ENCODE measurements at places on chromosomes 3 and 15.

DNA sequence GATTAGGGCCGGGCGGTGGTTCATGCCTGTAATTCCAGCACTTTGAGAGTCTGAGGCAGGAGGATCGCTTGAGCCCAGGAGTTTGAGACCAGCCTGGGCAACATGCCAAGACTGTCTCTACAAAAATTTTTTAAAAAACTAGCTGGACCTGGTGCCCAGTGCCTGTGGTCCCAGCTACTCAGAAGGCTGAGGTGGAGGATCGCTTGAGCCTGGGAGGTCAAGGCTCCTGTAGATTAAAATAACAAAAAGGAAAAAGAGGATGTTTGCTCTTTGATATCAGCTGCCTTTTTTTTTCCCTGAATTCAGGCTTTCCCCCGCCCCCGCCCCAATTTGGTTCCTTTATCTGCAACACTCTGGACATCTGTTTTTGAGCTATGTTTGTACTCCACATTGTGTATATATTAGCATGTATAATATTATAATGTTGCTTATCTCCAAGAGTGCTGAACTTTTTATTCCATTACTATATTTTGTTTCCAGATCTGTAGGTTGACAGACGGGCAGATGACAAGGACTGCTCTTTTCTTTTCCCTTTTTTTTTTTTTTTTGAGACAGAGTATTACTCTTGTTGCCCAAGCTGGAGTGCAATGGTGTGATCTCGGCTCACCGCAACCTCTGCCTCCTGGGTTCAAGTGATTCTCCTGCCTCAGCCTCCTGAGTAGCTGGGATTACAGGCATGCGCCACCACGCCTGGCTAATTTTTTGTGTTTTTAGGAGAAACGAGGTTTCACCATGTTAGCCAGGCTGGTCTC, 4.6 kb downstream of the SNAP23 start:
- no peak for DNase-seq

DNA sequence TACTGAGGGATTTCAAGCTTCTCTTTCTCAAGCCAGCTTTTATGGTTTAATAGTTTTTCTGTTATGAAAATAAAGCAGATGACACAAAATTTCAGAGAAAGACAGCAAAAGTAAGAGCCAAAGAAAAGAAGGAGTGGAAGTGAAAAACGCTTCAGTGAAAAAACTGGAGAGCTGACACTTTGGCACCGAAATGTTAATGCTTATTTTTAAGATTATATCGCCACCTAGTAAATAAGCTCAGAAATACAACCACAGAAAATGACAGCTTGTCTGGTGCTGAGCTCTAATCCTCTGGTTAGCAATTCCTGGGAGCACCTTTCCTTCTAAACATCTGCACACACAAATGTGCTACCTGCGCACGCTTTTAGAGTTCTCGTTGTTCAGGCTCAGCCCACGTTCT, 101.6 kb downstream of the ZPLD1 start:
- DNase-seq, result peak; percentile 59

DNA sequence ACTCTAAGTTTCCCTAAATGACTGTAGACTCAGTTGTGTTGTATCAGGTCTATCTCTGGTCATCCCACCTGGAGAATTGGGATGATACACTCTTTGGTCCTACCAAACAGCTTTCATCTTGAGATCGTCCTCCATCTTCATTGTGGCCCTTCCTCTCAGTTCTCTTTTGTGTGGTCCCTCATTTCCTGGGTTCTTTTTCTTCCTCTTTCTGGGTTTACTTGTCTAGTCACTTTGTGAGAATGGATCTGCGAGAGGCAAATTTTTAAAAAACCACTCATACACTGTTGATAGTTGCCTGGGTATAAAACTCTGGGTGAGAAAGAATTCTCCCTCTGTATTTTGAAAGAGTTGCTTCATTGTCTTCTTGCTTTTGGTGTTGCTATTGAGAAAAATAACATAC, 6.0 kb upstream of the AMOTL2 start:
- no peak for DNase-seq

DNA sequence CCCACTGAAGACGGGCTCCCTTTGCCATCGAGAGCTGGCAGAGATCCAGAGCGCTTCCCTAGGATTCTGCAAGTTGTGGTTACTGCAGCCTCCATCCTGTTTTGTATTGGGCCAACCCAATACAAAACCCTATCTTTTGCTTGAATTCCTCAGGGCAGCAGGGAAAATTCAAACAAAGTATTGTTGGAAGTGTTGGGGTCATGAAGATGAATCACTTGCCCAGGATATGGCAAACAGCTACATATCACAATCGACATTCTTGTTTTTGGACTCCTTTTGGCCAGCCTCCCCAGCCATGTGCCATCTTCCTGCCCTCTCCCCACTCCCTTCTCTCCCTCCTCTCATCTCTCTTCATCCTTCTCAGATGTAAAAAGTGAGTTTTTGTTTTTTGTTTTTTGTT, 100.0 kb upstream of the TRIM42 start:
- no peak for DNase-seq

DNA sequence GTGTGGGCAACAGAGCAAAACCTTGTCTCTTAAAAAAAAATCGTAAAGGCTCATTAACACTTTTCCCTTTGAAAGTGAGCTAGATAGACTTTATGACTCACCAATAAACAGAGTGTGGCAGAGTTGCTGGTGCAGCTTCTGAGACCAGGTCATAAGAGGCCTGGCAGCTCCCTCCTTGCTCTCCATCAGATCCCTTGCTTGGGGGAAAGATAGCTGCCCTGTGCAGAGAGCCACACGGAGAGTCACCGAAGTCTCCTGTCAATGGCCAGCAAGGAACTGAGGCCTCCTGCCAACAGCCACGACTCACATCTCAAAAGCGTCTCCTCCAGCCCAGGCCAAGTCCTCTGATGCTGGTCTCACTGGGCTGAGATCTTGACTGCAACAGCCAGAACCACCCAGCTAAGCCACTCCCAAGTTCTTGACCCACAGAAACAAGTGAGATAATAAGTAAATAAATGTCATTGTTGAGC, 8.7 kb upstream of the GP9 start:
- DNase-seq, result peak; percentile 45

DNA sequence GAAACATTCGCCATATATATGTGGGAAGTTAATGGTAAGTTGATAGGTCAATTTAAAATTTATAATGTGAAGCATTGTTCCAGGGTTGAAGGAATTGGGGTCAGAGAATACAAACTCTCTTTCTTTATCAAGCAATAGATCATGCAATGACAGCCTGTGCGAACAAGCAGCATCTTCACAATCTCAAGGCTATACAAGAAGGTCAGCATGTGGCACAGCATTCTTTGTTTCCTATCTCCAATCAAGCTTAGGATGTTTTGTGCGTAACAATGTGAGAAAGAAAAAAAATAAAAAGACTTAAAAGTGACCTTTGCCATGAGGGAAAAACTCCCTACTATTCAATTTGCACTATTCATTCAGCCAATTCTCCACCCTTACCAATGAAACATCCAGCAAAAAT, 288.1 kb upstream of the NECTIN3 start:
- no peak for DNase-seq

DNA sequence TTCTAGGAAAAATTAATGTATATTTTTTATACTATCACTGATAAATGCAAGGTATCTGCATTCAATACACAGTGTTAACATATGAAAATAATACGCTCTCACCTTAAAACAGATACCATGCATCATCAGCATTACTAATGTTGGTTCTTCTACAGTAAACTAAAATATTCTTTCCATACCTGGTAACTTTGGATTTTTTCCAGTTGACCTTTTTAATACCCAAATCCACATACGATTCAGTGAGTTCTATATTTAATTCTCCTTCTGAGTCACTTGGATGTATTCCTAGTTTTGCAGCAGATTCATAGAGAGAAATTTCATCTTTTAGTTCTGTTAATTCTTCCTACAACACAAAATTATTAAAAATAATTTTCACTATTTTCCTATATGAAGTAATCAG, 29.9 kb downstream of the CEP152 start:
- no peak for DNase-seq

- DNase-seq, result no peak
Observed at GRCh38 chr3:72181251-72181650, 396.3 kb upstream of the PROK2 start.

DNA sequence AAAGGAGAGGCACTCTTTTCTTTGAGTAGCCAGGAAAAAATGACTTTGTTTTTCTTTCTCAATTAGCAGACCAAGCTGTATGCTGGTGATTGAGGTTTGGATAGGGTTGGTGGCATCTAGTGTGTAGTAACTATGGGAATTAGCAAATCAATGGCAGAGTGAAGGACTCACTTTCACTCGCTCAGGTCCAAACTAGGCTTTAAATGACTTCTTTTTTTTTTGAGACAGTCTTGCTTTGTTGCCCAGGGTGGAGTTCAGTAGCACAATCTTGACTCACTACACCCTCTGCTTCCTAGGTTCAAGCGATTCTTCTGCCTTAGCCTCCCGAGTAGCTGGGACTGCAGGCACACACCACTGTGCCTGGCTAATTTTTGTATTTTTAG, 35.9 kb downstream of the PRKCI start:
- DNase-seq, result no peak

- DNase-seq, result no peak
Observed at GRCh38 chr3:69377262-69377661, 8.6 kb downstream of the FRMD4B start.

DNA sequence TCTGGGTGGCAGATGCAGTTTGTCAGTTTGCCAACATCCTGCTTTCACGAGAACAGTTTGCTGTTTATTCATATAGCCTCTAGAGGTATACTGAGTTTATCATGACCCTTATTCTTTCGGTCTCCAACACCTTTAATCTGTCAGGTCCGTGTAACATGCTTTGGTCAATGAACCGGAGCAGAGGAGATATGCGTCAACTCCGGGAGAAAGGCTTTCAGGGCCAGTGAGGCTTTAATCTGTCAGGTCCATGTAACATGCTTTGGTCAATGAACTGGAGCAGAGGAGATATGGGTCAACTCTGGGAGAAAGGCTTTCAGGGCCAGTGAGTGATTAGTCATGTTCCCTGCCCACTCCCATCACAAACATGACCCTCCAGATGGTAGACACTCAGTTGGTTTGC, 16.9 kb upstream of the GPD1L start:
- DNase-seq, result no peak

DNA sequence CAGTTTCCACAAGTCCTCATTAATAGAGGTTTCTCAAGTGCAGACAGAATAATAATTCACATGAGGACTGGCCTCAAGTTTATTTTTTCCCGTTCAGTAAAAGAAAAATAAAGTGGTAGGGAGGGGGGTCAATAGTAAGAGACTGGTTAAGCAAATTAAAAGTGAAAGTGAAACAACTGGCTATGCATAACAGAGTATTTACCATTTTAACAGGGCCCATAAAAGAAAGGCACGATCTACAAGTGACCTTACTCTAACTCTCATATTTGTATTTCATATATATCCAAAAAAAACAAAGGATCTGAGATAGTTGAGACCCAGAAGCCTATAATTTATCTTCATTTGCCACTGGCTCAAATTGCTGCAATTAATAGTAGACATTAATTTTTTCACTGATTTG, 686.3 kb downstream of the NTRK3 start:
- DNase-seq, result peak; percentile 22

DNA sequence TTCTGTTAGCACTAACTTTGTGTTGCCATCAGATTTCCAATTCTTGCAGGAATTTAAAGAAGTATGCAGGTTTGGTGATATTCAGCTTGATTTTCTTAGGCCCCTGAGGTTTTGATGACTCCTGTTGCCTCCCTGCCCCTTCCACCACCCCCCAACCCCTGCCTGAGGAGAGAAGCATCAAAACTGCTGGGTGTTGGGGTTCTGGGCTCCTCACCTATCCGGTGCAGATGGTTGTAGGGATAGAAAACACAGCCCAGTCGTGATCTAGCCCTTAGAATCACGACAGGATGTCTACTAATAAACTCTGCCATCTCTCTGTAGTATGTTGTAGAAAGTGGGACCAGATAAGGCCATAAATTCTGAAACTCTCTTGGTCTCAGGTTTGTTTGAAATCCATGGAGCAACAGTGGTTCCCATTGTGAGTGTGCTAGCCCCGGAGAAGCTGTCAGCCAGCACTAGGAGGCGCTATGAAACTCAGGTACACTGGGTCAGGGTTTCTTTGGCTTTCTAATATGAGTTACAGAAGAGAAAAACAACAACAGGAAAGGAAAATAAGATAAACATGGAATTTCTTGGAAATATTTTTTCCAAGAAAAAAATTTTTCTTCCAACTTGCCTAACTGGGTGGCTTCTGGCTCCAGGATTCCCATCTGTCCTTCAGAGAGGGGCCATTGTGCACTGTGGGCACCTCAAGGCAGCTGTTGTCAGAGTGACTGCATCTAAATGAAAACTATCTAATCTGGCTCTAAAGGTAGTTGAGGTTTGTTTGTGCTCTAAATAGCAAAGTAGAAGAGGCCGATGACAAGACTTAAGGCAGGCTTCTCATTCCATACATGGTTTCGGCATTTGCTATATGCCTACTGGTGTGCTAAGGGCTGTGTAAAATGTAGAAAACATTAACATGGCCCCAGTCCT, 8.7 kb downstream of the SRP14 start:
- DNase-seq, result no peak

DNA sequence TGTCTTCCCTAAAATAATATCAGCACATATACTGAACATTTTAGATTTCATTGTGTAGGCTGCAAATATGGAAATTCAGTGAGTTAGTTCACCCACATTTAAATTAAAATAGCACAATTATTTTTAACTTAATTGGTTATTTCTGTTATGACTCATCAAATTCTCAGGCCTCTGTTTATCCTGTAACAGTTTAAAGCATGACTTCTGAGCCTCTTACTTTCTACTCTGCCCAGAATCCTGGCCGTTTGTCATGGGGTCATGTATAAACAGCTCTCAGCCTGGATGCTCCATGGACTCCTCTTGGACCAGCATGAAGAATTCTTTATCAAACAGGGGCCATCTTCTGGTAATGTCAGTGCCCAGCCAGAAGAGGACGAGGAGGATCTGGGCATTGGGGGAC, 12.2 kb downstream of the TUBGCP4 start:
- DNase-seq, result peak; percentile 50

GRCh38 chr3:161455962-161456361, 40.6 kb upstream of the OTOL1 start:
- DNase-seq, result no peak

DNA sequence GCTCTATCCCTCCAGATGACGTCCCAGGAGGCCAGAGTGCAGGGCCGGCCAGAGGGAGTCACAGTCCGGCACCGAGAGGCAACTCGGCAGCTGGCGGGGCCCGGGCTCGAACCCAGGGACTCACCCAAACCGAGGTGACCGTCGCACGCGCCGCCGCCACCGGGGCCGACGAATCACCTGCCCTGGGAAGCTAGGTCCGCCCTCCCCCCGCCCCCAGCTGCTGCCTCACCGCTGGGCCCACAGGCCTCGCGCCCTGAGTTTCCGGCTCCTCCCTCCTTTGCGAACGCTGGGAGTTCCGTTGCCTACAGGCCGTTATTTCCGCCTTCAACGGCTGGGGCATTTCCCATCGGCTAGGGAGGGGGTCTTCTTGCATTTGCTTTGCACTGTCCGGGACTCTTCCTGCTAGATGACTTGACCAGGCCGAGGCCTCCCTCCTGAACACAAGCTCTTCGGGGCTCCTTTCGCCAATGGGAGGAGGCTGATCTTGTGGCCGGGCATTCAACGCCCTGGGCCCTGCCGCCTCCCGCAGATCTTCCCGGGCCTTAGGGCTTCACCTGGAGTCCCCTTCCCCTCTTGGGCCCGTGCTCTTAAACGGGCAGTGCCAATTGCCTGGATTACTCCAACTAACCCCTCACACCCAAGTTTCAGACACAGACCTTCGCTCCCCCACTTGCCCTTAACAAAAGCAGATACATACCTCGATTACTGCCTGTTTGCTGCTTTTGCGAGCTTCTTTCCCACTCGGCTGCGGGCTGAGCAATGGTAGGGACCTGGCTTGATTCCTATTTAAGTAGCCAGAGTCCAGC, at the start of gene SNUPN:
Gene SNUPN, minus strand, starts transcription at position 184 of the 806 bp plus-strand sequence. CDS start 4,674 bp downstream, outside the sequence.
- peak; percentile 97 for DNase-seq

GRCh38 chr3:71621825-71622537, 38.5 kb upstream of the FOXP1 start:
- DNase-seq, result no peak

GRCh38 chr3:58161435-58162398, 49.1 kb downstream of the DNASE1L3 start:
- peak; percentile 94 for DNase-seq

Data from astrocyte of the hippocampus (primary cell).